AG10803 (cell line): ENCODE measurements at places on chromosomes 3 and 15.

DNA sequence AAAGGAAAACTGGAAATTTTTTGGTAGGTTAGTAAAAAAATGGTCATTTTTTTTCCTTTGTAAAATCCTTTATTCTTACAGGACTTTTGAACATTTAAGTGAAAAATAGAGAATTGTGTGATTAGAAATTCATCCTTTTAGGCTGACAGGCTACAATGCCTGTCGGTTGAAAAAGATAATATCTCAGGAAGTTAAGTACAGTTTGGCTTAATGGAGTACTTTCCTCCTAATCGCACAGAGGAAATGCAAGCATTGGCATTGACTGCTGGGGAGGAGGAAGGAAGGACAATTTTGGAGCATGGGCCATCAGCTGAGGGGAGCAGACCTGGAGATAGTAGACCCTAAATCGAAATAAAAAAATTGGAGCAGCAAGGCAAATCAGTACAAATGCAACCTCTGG lies 135.1 kb upstream of the ICE2 start:
- no peak for DNase-seq

GRCh38 chr15:60134609-60135008 lies 130.5 kb downstream of the FOXB1 start:
- no peak for DNase-seq

DNA sequence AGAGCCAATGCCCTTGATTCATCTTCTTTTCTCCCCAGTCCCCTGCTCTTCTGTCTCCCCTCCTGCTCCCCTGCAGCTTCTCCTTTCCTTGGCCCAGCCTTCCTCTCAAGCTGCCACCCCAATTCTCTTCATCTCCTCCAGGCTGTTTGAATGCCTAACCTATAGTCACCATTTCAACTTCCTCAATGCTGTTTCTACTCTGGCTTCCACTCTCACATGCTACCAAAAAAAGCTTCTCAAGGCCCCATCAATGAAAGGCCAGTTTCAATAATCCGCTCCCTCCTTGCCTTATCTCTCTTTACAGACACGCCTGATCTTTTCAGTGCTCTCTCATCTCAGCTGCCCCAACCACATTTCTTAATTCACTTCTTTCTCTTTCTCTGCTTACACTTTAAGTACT lies 212.2 kb upstream of the GPR149 start:
- DNase-seq = no peak

DNA sequence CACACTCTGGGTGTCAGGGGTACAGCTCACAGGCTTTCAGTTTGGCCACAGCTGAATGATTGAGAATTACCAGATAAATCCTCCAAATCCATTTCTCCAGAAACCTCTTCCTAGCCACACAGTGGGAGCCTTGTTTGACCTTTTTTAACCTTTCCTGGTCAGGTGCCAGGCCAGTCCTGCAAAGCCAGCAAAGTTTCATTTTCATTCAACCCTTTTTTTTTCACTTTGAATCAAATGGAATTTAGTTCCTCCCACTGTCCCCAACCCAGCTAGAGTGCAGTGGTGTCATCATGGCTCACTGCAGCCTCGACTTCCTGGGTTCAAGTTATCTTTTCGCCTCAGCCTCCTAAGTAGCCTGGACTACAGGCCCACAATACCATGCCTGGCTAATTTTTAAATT lies 67.8 kb downstream of the NSUN3 start:
- DNase-seq = no peak

GRCh38 chr3:57279685-57280084 lies 12.8 kb downstream of the ASB14 start:
- no peak for DNase-seq

GRCh38 chr3:122988508-122988907 lies 39.1 kb downstream of the SEMA5B start:
- no peak for DNase-seq

DNA sequence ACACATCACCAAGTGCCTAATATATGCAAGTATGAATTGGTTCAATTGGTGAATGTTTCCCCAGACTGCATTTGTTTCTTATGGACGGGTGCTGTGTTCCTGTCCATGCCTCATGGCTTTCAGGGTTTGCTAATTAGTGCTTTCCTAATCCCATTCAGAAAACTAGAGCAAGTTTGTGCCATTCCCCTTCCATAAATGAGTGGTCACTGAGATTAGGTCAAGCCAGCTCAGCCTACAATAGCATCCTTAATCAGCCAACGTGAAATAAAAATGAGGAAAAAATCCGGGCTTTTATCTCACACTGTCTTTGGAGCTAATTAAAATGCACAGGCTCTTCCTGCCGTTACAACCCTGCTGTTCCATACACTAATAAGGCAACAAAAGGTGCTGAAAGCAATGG lies 788.8 kb downstream of the ROBO1 start:
- no peak for DNase-seq

GRCh38 chr3:41848753-41849574 lies 112.9 kb downstream of the ULK4 start:
- no peak for DNase-seq

- DNase-seq = peak; percentile 18
Measured at GRCh38 chr3:179113903-179114302, 34.3 kb upstream of the PIK3CA start.

- peak; percentile 73 for DNase-seq
Measured at GRCh38 chr3:111668888-111669488, 73.8 kb upstream of the ZBED2 start.

- DNase-seq = no peak
Measured at GRCh38 chr3:170949211-170949610, 40.8 kb upstream of the EIF5A2 start.

- no peak for DNase-seq
Measured at GRCh38 chr3:113263778-113264177, 52.4 kb downstream of the BOC start.

DNA sequence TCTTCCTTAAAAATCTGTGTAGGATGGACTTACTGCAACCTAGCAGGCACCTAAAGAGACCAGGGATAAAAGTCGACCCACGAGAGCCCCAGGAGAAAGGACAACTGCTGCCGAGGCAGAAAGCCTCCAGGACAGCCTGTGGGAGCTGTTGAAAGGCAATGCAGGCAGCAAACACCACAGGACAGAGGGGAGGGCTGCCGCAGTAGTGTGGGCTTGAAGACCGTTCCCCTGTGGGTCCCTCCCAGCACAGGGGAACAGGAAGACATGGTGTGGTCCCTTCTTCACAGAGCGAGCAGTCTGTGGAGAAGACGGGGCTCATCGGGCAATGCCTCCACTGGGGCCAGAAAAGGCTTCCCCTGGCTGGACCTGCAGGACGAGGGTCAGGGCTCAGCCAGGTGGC lies 58.5 kb upstream of the GATA2 start:
- no peak for DNase-seq

GRCh38 chr15:49168016-49168415 lies 2.0 kb upstream of the GALK2 start:
- DNase-seq = peak; percentile 57

DNA sequence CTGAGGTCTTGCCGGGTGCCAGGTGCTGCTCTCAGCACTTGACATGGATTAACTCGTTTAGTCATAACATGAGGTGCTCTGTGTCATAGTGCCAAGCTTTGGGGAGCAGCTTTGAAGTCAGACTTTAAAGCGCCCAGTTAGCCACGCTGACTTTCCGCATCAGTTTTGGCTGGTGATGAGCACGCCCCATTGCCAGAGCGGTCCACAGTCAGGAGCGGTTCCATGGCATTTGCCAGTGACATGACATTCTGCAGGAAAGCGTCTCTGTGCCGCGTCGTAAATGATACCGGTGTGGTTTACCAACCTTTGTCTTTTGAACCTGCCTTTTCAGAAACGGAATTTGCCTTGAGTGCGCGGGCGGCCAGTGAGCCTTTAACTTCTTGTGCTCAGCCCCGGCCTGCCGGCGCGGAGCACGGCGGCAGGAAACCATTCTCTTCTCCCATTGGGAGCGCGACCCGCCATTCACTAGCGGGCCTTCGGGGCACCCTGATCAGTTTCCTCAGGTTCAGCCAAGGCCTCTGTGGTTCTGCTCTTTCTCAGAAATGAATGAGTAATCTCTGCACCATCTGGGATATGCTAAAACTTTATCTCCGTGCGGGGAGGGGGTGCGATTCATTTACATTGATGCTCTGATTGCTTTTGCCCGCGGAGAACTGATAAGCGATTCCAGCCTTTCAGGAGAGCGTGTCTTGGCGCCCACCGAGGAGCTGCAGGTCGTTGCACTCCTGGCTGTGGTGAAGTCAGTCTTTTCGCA lies 1.7 kb upstream of the SLC2A2 start:
- DNase-seq = peak; percentile 92

GRCh38 chr3:34683851-34684250 lies 885.4 kb downstream of the PDCD6IP start:
- peak; percentile 48 for DNase-seq

DNA sequence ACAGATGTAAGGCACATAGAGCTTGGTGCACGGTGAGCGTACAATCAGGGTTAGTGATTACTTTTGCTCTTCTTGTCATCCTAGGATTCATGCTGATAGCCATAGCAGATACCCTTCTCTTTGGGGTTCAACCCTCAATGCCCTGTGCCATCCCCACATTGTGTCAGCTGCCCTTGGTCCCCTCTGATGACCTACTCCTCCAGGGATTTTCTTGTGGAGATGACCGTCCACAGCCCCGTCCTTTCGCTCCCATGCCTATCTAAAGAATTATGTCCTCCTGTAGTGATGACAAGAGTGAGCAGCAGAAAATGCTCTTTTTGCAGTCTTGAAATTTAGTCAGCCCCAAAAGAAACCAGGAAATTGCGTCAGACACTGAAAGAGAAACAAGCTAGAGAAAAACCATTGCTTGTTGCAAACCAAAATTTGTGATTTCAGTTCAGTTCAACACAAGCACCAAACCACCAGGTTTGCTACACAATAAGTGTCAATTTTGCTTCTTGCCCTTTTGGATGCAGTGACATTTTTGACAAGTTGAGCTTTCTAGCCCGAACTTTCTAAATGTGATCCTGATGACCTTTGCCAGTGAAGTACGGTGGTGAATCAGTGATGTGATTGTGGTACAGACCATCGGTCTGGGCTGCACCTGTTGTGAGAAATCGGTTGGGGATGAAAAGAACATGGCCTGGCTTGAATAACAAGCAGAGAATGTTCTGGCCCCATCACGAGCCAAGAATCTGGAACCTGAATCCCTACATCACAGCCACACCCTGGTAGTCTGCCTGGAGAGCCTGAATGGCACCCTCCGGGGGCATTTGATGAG lies 41.3 kb downstream of the CMTM7 start:
- DNase-seq = peak; percentile 50

GRCh38 chr15:94840794-94841783 lies 609.7 kb downstream of the MCTP2 start:
- DNase-seq = peak; percentile 54

GRCh38 chr3:108546247-108546646 lies 35.9 kb upstream of the MYH15 start:
- DNase-seq = no peak

DNA sequence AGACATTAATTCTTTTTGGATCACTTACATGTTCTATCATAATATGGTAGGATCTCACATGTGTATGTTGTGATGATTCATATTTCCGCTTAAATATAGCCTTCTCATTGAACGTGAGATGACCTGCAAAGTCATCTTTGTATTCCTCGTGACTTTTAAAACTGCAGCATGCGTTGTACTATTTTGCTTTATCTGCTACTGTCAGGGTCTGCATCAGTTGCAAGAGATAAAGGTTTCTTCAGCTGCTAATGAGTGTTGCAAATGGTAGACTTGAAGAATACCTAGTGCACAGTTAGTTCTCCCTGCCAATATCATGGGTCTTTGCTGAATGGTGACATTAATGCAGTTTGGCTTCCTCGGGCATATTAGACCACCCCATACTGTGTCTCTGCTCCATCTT lies 31.8 kb downstream of the REC114 start:
- no peak for DNase-seq

- DNase-seq = peak; percentile 32
Measured at GRCh38 chr3:94115482-94115881, 52.6 kb downstream of the NSUN3 start.

DNA sequence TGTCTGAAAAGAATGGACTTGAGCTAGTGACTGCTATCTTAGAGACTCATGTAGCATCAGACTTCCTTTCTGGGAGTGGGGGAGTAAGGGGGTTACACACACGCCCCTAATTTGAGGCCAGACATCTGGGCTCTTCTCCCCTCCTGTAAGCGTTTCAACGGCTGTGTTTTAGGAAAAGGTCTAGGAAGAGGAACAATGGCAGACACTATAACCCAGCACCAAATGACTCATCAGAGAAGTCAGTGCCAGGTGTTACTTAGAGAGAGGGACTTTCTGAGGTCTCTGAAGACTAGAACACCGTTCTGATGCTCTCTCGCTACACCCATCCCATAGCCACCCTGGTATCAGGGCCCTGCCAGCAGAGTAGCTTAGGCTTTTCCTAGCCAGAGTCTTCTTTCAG lies 65.5 kb downstream of the SSUH2 start:
- no peak for DNase-seq

DNA sequence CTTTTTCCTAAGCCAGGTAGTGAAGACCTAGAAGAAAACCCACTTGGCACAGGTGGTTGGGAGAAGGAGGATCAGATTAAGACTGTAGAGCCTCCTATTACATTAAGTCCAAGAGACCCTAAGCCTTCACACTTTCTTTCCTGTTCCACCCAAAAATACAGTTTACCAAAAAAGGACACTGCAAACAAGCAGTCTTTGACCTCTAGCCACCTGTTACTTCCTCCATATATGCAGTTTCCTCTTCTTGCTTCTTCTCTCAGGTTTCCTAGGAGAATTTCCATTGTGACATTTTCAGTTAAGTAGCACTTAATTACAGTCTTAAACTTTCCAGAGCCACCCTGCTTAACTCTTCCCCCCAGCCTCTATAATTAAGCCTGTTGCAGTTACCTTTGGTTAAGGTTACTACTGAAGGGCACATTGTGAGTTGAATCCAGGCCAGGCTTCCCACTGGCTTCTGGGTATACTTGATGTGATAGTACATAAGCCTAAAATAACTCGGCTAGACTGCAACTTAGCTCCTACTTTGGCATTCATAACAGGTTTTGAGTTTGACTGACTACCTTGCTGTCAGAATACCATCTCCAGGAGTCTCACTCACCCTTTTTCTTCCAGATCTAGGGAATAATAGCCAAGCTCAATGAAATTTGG lies 114.2 kb upstream of the UMPS start:
- DNase-seq = no peak

DNA sequence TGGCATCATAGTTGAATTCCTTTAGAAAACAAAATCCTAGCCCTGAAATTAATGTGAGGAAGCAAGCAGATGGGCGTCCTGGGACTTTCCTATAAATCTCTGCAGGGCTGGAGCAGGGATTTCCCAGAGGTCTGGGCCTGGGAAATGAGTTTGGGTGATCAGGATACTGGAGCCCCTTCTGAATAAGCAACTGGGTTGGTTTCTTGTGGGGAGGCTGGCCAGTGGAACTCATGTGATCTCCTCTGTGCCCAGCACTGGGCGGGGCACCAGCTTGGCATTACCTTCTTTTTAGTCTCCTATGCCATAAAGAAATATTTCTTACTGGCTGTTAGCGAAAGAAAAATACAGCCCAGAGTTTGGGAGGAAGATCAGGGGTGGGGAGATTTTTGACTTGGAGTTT lies 1.7 kb downstream of the THSD4 start:
- DNase-seq = no peak

DNA sequence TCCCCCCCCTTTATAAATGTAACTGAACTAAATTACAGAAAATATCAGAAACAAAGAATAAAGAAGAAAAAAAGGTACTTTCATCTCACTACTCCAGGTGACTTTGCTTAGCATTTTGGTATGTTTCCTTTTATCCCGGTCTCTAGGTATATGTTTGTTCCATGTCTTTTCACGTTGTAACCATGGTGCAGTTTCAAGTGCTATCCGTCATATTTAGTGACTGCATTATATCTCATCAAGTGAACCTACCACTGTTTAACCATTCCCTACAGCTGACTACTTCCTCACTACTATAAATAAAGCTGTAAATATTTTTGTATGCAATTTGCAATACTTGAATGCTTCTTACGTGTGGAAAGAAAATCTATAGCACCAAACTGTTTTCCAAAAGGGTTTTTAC lies 2.2 kb downstream of the BTBD1 start:
- DNase-seq = no peak
